MCF 10A (cell line): ENCODE measurements at places on chromosomes 13 and 19. TPM values are rescaled to one million over a fixed set of nuclear protein-coding genes. Genes with fewer than 3 reads are reported as not detected.

- no peaks in the 10 kb centered on the region for H3K27me3 ChIP-seq
- no peak for DNase-seq
- no peak overlapping the region for H3K4me3 ChIP-seq
- H3K4me1 ChIP-seq = no peaks in the 10 kb centered on the region
Measured at GRCh38 chr13:60765700-60766411, 368.8 kb downstream of the TDRD3 start.

DNA sequence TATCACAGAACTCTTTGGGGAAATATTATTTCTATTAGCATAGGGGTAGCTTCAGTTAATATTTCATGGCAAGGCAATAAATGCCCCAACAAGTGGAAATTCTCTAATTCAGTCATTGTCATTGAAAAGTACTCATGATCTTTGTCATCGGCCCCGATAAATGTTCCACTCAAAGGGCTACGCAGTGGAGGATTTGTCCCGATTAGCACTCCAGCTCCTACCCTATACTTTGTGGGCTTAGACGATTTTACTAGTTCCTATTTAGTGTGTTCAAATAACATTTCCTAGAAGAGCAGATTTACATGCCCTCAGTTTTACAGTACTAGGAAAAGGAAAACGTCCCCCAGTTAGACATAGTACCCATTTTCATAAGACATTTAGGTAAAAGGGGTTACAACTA lies 38.0 kb upstream of the ATP12A start:
- no peaks in the 10 kb centered on the region for H3K27me3 ChIP-seq
- no peak for DNase-seq
- H3K36me3 ChIP-seq = no peaks in the 10 kb centered on the region
- H3K4me3 ChIP-seq = no peak overlapping the region

- H3K4me3 ChIP-seq = no peak overlapping the region
- no peaks in the 10 kb centered on the region for H3K27me3 ChIP-seq
- no peak for DNase-seq
- H3K4me1 ChIP-seq = no peaks in the 10 kb centered on the region
- H3K36me3 ChIP-seq = no peaks in the 10 kb centered on the region
Measured at GRCh38 chr13:19624265-19624664, 9.2 kb upstream of the MPHOSPH8 start.

DNA sequence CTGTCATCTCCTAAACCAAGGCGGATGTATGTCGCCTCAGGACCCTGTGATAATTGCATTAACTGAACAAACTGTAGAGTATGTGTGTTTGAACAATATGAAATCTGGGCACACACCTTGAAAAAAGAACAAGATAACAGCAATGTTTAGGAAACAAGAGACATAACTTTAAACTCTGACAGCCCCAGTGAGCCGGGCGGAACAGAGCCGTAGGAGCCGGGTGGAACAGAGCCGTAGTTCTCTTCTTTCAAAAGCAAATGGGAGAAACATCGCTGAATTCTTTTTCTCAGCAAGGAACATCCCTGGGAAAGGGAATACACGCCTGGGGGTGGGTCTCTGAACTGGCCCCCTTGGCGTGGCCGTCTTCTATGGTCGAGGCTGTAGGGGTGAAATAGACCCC lies 31.8 kb upstream of the ZNF675 start:
- H3K4me3 ChIP-seq = no peak overlapping the region
- DNase-seq = no peak
- no peak overlapping the region for H3K27ac ChIP-seq
- H3K4me1 ChIP-seq = no peaks in the 10 kb centered on the region

GRCh38 chr13:53856573-53857195 lies 828.1 kb downstream of the OLFM4 start:
- no peaks in the 10 kb centered on the region for H3K4me1 ChIP-seq
- H3K36me3 ChIP-seq = no peaks in the 10 kb centered on the region
- peaks cover 13% of the 10 kb centered on the region for H3K27me3 ChIP-seq
- DNase-seq = no peak
- no peak overlapping the region for H3K4me3 ChIP-seq

TMEM145 gene
- total RNA-seq = not detected in 2 replicates

PRR36 gene
- 0.10 and 0.26 TPM in 2 replicates for total RNA-seq

APOE gene
- 3.3 and 7.0 TPM in 2 replicates for total RNA-seq
